SJSA1 (cell line): ENCODE measurements at places on chromosomes 5 and 9. TPM values are rescaled to one million over a fixed set of nuclear protein-coding genes. Genes with fewer than 3 reads are reported as not detected.

DBH gene
- total RNA-seq, result not detected in 2 replicates

KCNMB1 gene
- 0.44 and 1.00 TPM in 2 replicates for total RNA-seq

PRLR gene
- total RNA-seq, result 0.05 TPM in 1 of 2 replicates, not detected in the other

CKMT2 gene
- total RNA-seq, result not detected in 2 replicates

GRCh38 chr5:180212363-180213255 lies 3.6 kb upstream of the RASGEF1C start:
- DNase-seq, result peak; percentile 43
- no peak overlapping the region for H3K27ac ChIP-seq
- H3K36me3 ChIP-seq, result no peaks in the 10 kb centered on the region
- peaks cover 9% of the 10 kb centered on the region for H3K4me1 ChIP-seq

DNA sequence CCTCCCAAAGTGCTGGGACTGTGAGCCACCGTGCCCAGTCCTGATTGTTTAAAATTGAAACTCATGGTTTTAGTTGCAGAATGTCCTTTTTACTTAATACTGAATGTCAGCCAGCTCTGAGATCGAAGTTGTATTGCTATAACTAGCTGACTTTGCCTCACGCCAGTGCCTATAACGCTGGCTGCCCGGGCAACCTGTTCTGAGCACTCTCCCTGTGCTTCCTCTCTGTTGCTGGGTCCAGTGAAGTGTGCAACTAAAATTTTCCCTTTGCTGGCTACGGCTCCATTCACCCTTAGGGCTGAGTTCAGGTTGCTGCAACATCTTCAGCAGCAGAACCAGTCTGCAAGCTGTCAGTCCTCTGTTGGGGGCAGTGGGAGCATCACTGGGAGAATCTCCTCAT lies 65.9 kb downstream of the GLDC start:
- no peak overlapping the region for H3K4me3 ChIP-seq
- H3K4me1 ChIP-seq, result no peaks in the 10 kb centered on the region

GRCh38 chr5:150778517-150779396 lies at the start of gene SMIM3:
Gene SMIM3 (plus strand): TSS chr5:150778757. CDS start chr5:150795441, 16,684 bp downstream.
- peak within 1 kb of the TSS; percentile 47 for H3K4me3 ChIP-seq
- H3K27ac ChIP-seq, result no peak within 1 kb of the TSS
- DNase-seq, result peak; percentile 79
- no peaks in the 10 kb centered on the region for H3K27me3 ChIP-seq
- H3K36me3 ChIP-seq, result no peaks in the 10 kb centered on the region
- peaks cover 29% of the 10 kb centered on the region for H3K4me1 ChIP-seq

DNA sequence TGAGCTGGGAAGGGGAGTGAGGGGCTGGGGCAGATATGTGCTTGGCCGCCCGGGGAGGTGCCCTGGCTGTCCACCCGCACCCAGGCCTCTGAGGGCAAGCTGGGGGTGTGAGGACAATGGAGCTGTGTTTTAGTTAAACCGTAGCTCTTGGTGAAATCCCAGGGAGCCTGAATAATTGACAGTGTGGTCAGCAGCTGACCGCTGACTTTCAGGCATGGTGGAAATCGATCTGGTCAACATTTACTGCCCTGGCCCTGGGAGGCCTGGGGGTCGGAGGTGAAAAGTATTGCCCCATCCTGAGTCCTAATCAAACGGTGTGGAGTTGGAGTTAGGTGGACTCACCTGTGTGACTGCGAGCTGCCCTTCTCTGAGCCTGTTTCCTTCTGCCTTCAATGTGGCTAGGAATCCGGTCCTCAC lies 31.2 kb upstream of the CRB2 start:
- no peaks in the 10 kb centered on the region for H3K4me1 ChIP-seq
- H3K4me3 ChIP-seq, result no peak overlapping the region
- H3K27ac ChIP-seq, result no peak overlapping the region
- DNase-seq, result no peak
- H3K36me3 ChIP-seq, result no peaks in the 10 kb centered on the region

DNA sequence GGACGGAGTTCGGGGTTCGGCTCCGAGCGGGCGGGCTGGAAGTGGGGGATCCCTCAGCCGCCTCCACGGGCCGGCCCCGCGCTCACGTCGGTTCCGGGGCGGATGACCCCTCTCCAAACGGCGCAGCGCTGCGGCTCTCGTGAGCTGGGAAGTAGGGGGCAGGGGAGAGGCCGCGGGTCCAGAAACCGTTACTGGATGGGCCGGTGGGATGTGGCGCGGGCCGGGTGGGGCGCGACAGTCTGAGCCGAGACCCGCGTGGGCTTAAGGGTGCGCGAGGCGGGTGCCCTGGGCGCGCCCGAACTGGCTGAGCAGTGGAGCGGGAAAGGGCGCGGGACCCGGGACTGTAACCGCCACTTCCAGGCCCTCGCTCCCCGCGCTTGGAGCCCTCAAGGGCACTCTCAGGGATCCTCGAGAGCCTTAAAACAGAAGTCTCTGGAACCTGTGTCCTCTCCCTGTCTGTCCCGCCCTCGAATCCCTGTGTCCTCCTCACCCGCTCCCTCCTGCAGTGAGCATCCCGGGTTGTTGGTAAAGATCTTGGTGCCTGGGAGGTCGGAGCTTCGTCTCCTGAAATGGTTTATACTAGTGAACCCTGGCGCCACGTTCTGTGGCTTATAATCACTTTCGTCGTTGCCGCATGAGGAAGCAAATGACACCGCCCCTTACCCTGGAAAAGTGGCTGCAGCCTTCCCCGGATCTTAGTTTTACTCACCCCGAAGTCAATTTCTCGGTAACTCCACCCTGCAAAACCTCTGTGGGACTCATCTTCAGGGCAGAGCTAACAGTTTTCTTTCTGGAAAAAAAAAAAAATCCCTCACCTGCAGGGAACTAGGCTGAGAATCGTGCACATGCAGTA lies 571 bp upstream of the MARCHF11 start:
- no peak for DNase-seq
- no peak overlapping the region for H3K27ac ChIP-seq
- H3K4me3 ChIP-seq, result no peak overlapping the region
- no peaks in the 10 kb centered on the region for H3K36me3 ChIP-seq
- H3K4me1 ChIP-seq, result 0 out of 2 replicates have a peak, but pooled peaks cover 3% of the 10 kb centered on the region

GRCh38 chr5:146606893-146607292 lies 90.9 kb upstream of the GPR151 start:
- no peaks in the 10 kb centered on the region for H3K36me3 ChIP-seq
- DNase-seq, result no peak
- no peaks in the 10 kb centered on the region for H3K4me1 ChIP-seq
- H3K27ac ChIP-seq, result no peak overlapping the region
- H3K4me3 ChIP-seq, result no peak overlapping the region

DNA sequence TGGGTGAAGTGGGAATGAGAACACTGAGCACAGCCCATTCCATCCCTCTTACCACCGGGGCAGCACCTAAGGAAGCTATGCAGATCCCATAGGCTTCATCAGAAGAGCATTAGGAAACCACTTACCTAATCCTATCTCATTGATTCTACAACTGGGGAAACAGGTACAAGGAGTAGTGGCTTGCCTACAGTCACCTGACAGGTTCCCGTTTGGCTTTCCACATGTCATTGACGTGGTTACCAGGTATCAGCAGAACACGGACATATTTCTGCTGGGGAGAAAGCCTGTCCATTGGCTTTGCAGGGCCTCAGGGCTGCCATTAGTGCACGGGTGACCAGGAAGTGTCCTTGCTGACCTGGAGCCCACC lies 11.3 kb downstream of the AFAP1L1 start:
- no peak overlapping the region for H3K27ac ChIP-seq
- peaks cover 2% of the 10 kb centered on the region; the same call in 1 of the 2 replicates for H3K36me3 ChIP-seq

GRCh38 chr9:128643519-128644300 lies 12.9 kb downstream of the DYNC2I2 start:
- H3K27me3 ChIP-seq, result no peaks in the 10 kb centered on the region
- H3K4me3 ChIP-seq, result no peak overlapping the region
- H3K36me3 ChIP-seq, result peaks cover 13% of the 10 kb centered on the region; the same call in 1 of the 2 replicates
- no peak overlapping the region for H3K27ac ChIP-seq
- no peaks in the 10 kb centered on the region for H3K4me1 ChIP-seq

DNA sequence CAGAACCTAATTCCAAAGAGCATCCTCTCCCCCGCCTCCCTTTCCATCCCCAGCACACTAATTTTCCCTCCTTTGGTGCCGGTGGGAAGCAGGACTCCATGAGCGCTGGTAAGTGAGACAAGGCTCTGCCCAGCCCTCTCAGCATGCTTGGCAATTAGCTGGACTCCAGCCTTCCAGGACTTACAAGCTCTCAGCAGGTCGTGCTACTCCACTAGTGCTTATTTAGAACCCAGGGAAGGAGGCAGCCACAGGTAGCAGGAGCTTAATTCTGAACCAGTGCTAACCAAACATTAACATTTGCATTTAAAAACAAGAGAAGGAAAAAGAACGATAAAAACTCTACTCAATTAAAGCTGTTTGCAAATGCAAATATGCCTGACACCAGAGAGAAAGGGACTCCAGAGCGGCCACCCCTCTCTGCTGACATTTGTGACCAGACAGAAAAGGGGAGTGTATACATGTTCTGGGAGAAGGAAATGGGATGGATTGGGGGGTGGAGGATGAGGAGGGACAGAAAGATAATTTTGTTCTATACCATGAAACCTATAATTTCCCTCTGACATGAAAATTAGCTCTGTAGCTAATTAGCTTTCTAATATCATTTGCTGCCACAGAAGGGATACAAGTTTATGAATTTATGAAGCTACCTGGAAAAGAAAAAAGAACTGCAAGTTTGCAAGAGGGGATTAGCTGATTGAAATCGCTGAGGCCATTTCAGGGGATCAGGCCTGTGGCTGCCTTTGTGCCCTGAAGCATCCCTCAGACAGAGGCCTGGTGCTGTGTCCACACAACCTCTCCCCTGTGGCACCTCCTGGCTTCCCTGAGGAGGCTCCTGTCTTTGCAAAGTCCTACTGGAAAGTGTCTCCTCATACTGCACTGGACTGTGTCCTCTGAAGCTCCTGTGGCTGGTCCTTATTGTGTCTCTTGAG lies 266.3 kb downstream of the SEC61B start:
- no peak overlapping the region for H3K4me3 ChIP-seq
- no peak overlapping the region for H3K27ac ChIP-seq
- H3K4me1 ChIP-seq, result no peaks in the 10 kb centered on the region
- H3K27me3 ChIP-seq, result no peaks in the 10 kb centered on the region
- DNase-seq, result no peak

DNA sequence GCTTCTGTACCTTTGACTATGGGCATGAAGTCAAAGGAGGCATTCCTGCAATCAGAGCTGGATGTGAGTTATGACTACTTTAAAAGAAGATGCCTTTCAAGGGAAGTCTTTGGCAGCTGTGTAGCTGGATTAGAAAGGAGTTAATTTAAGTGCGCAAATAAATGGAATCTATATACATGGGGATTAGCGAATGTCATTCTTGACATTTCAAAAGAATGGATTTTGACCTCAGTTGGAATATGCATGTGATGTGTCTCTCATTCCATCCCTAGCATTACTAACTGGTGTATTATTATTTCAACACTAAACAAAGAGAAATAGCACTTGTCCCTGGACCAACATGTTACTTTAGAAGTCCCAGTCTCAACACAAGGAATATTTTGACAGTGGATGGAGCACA lies 359.6 kb upstream of the SLC24A2 start:
- no peaks in the 10 kb centered on the region for H3K36me3 ChIP-seq
- no peak overlapping the region for H3K4me3 ChIP-seq
- no peaks in the 10 kb centered on the region for H3K4me1 ChIP-seq

DNA sequence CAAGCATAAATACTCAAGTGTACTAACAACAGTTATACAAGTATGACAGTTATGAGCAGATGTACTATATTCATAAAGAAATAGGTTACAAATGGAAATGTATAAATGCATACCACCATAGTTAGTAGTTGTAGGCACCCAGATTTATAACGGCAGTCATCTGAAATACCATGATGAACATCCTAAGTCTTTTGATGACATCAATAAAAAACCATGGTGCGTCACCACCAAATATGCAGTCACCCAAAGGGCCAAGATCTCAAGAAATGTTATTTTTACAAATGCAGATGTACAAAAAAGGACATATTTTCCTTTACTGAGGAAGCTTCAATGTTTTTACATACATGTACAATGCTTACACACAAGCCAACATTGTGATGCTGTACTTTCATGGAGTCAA lies 70.8 kb upstream of the XPA start:
- no peaks in the 10 kb centered on the region for H3K36me3 ChIP-seq
- H3K4me3 ChIP-seq, result no peak overlapping the region
- DNase-seq, result no peak
- no peaks in the 10 kb centered on the region for H3K27me3 ChIP-seq
- H3K27ac ChIP-seq, result peak overlapping the region; percentile 61; the same call in 1 of the 2 replicates

DNA sequence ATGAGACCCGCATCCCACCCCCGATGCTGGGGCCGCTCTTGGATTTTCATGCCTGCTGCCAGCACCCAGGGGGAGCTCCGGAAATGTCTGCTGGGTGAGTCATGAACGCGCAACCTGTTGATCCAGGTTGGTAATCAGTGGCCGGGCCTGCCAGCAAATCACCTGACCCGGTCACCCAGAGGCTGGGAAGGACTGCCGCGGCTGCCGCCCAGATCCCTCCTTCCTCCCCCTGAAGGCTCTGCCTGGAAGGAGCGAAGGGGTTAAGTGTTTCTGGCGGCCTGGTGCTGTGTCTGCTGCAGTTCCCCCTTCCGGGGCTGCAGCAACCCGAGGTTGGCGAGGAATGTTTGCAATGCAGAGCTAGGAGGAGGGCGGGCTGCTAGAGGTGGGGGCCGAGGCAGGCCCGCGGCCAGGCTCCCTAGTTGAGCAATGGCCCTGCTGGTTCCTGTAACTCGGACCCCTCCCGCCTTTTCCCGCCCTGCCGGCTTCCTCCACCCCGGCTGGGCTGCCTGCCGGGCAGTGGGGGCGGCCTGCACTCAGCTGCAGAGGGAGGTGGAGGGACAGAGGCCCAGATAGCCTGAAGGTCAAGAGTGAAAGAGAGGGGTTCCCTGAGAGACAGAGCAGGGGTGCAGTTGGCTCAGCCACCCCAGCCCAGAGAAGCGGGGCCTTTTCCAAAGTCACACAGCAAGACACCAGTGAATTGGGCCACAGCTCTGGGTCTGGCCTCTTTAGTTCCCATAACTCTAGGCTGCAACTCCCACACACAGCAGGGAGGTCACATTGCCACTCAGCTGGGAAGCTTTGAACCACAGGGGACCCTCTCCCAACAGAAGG lies 156.3 kb upstream of the IER5L start:
- H3K4me3 ChIP-seq, result no peak overlapping the region
- H3K4me1 ChIP-seq, result peaks cover 34% of the 10 kb centered on the region
- no peaks in the 10 kb centered on the region for H3K36me3 ChIP-seq
- peak; percentile 87 for DNase-seq
- H3K27me3 ChIP-seq, result no peaks in the 10 kb centered on the region

- H3K27ac ChIP-seq, result no peak overlapping the region
- H3K27me3 ChIP-seq, result no peaks in the 10 kb centered on the region
- no peak overlapping the region for H3K4me3 ChIP-seq
- H3K36me3 ChIP-seq, result no peaks in the 10 kb centered on the region
- H3K4me1 ChIP-seq, result no peaks in the 10 kb centered on the region
Measured at GRCh38 chr5:78475370-78475769, 115.0 kb downstream of the SCAMP1 start.

DNA sequence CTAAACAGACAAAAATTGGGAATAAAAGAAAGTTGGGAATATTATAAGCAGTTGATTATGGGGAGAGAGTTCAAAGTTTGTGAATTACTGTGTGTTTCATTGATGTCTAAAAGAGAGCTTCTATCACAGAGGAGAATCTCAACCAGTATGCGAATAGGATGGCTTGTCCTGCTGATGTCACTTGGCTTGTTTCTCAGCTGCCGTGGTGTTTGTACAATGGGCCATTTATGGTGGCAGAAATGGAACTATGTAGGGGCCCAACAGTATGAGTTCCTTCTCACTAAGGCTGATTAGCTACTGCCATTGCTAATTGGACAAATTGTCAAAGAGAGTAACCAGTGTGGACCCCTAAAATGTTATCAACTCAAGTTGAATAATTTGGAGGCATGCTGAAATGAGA lies 103.9 kb downstream of the ST8SIA4 start:
- no peak for DNase-seq
- peaks cover 17% of the 10 kb centered on the region for H3K4me1 ChIP-seq
- no peaks in the 10 kb centered on the region for H3K27me3 ChIP-seq
- no peak overlapping the region for H3K4me3 ChIP-seq
- no peaks in the 10 kb centered on the region for H3K36me3 ChIP-seq

- H3K36me3 ChIP-seq, result no peaks in the 10 kb centered on the region
- H3K27ac ChIP-seq, result no peak overlapping the region
- DNase-seq, result no peak
- no peak overlapping the region for H3K4me3 ChIP-seq
- H3K27me3 ChIP-seq, result no peaks in the 10 kb centered on the region
Measured at GRCh38 chr5:92908952-92909601, 671.9 kb downstream of the NR2F1-AS1 start.
